ENCODE measurements at places on chromosomes 5 and 9.

DNA sequence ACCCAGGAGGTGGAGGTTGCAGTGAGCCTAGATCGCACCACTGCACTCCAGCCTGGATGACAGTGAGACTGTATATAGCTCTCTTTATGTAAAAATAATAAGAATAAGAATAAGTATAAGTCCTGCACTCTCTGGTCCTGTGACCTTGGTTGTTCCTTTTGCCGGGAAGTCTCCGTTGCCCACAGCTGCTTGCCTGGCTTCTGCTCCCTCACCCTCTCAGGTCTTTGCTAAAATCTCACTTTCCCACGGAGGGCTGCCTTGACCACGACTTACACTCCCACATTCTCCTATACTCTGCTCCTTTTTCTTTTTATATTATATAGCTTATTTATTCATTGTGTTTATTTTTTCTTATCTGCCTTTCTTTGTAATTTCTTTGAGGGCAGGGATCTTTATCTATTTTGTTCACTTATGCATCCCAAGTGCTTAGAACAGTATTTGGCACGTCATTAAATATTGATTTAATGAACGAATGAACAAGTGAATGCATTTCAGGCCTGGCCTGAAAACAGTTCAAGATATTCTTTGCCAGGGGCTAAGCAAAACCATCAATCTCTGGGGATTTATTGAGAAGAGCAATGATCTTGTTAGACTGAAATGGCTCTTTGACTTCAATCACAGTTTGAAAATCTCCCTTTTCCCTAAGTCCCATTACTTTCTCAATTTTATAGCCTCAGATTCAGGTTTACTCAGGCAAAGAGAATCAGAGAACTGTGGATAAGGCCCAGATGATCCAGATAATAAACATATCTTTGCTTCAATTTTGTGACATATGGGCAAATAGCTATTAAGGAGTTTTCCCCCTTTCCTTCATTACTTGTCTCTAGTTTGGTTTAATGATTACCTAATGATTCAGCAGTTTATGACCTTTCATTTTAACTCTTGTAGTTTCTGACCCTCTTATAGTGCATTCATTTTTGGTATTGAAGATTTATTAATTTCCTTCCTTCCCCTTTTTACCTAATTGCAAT is 60.8 kb upstream of the TMC1 start:
- DNase-seq: no peak

GRCh38 chr5:176877793-176878331 is 21.3 kb downstream of the HK3 start:
- no peak for DNase-seq

DNA sequence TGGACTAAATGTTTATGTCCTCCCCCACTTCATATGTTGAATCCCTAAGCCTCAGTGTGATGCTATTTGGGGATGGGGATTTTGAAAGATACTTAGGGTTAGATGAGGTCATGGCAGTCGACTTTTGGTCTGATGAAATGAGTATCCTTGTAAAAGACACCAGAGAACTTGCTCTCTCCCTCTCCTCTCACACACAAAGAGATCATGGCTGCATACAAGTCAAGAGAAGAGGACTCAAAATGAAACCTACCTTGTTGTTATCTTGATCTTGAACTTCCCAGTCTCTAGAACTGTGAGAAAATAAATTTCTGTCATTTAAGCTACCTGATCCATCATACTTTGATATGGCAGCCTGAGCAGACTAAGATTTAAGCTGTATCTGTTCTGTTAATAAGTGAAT is 144.0 kb upstream of the HAPLN1 start:
- no peak for DNase-seq

DNA sequence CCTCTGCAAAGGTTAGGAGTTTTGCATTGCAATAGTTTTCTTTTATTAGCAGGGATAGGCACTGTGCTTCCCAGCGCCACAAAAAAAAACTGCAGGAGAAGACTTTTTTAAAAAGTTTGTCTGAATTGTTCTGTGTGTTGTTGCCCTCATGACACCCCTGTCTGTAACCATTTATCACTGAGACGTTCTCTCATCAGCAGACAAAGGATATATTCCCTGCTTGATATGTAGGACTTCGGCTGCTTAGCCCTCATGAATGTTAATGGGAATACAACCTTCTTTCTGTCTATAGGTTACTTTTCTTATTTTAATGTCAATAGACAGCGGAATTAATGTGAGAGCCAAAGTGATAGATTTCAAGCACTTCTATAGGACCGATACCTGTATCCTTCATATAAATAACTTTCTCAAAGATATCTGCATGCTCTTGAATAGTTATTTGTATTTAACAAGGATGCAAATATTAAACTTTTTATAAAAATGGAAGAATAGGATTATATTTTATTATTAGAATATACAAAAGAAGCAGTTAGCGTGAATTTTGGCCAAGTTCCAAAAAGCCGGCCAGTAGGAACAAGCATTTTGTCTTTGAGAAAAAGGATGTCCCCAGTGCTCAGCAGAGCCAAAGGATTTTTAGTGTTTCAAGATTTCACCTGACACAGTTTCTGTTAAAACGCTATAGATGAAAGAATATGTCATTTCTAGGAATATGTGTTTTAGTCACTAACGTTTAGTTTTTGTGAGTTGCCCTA is 1.5 kb upstream of the LYSMD3 start:
- no peak for DNase-seq

DNA sequence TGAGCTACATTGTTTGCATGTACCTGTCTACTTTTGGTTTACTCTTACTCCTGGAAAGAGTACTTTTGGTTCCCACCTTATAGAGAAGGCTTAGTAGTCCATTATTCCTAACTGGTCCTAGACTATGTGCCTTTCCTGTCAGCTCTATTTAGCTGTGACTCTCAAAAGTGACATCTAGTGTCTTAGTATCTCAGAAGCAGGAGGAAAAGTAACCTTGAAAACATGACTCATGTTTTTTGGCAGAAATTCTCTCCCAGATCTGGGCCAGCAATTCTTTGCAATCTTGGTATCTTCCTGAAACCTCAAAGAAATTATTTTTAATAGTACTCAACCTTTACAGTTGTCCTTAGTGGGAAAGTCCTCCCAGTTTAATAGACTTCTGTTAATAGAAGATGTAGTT is 691.7 kb upstream of the SEMA6A start:
- no peak for DNase-seq

DNA sequence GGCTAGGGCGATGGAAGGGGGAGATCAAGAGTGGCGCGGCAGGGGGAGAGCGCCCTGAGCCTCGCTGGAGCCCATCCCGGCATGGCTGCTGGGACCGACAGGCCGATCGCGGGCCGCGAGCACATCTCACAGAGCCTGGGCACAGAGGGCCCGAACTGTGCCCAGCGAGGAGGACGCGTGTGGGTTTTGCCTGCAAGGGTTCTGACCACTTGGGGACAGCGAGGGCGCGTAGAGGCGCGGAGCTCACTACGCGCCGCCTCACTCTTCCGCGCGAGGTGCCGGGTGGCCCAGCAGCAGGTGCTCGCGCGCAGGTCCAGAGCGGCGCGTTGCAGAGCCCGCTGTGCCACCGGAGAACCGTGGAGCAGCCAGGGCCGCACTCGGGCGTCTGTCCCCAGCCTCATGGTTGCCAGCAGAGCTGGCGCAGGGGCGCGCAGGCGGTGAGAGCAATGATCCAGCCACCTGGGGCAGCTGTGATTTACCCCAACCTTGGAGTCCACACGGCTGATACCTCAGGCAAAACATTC is 16.3 kb upstream of the PITX1 start:
- DNase-seq: peak; percentile 59

GRCh38 chr5:166651234-166651633 is 1640.2 kb upstream of the WWC1 start:
- DNase-seq: no peak

DNA sequence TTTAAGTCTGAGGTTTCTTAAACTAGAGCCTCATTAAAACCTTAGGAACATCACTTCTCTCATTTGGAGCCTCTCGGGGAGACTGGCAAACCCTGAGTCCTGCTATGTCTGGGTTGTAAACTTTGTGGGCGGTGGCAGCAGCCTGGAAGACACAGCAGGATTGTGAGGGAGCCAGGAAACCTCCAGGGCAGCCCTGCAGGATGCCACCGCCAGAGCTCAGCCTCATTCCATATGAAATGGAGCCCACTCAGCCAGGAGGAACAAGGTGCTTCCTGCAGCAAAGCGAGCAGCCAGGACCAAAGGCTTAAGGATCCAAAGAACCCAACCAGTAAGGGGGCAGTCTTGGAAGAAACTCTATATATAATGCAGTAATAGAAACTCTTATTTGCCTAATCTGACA is 37.9 kb upstream of the IDNK start:
- peak; percentile 55 for DNase-seq

Measured in GM23338 (cell line).